Thoracic aorta endothelial cell (primary cell): ENCODE measurements at places on chromosomes 11 and 22. TPM values are rescaled to one million over a fixed set of nuclear protein-coding genes. Genes with fewer than 3 reads are reported as not detected.

The MYBPC3 gene
- total RNA-seq, result not detected in 2 replicates

The CD3E gene
- not detected in 2 replicates for total RNA-seq

The AGBL2 gene
- 0.07 TPM in 1 of 2 replicates, not detected in the other for total RNA-seq

The CHST1 gene
- total RNA-seq, result 48.1 and 58.4 TPM in 2 replicates

The VPREB1 gene
- total RNA-seq, result not detected in 2 replicates

The OR8A1 gene
- total RNA-seq, result not detected in 2 replicates

The APOC3 gene
- total RNA-seq, result not detected in 2 replicates

The NTM gene
- total RNA-seq, result 0.66 and 0.86 TPM in 2 replicates

The CYP2R1 gene
- 14.2 and 18.2 TPM in 2 replicates for total RNA-seq

The APOBEC3A gene
- total RNA-seq, result not detected in 2 replicates

The MRGPRX4 gene
- total RNA-seq, result not detected in 2 replicates

The NPTXR gene
- total RNA-seq, result 0.29 and 1.3 TPM in 2 replicates

The TMEM121B gene
- 0.50 and 0.53 TPM in 2 replicates for total RNA-seq

The MS4A7 gene
- total RNA-seq, result not detected in 2 replicates

The OR5AS1 gene
- not detected in 2 replicates for total RNA-seq

The ISX gene
- total RNA-seq, result not detected in 2 replicates

The CALCA gene
- not detected in 2 replicates for total RNA-seq
